ENCODE measurements at places on chromosomes 7 and 10.

DNA sequence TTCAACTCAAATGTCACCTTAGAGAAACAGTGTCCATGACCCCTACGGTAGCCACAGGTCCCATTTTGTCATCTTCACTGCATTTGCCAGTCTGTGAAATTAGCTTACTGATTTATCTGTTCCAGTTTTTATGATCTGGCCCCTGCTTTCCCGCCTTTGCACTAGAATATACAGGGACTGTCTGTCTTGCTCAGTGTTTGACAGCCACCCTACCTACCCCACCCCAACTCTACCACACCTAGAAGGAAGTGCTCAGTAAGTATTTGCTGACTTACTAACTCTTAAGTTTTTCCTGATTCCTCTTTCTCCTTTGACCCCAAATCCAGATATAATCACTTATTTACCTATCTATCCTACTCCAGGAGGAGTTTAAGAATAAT, 49.5 kb downstream of the CREB3L2 start:
- DNase-seq = no peak

DNA sequence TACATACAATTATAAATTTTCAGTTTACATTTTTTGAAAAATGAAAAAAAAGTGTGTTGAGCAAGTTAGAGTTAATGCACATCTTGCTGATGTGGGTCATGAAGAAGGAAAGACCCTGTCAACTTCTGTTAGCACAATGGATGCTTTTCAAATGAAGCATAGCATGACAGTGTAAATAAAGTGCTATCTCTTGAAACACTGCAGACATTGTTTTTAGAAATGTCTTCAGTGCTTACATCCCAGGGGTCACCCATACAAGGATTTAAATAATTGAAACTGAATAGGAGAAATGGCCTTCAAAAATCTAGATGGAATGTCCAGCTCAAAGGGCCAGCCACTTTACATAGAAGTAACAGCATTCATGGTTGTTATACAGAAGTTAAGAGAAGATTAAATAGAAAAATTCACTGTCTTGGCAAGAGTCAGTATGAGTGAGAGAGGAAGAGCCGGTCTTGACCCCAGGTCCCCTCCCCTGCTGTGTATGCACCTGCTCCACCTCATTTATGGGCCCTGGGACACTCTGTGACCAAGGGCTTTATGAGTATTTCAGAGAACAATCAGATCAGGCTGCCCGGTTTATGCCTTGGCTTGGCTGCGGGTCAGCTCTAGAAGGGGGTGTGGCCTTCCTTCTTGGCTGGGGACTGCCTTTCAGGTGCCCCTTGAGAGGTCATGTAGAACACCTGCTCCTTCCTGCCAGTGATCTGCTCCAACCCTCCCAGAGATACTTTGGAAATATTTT, 237.7 kb upstream of the TMEM72 start:
- no peak for DNase-seq

DNA sequence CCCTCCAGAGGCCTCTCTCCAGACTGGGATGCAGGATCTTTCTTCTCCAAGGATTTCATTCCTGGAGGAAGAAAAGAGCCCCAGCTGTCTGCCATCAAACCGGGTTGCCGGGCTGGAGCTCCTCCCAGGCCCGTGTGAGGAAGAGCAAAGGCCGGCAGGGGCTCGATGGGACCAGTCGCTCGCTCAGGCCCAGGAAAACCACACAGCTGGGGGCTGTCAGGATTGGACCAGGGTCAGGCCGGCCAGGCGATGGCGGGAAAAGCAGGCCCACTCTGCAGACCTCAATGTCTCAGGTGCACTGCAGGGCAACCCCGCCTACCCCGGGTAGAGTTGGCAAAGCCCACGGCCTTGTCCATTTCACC, 98.1 kb upstream of the DNAAF5 start:
- no peak for DNase-seq

DNA sequence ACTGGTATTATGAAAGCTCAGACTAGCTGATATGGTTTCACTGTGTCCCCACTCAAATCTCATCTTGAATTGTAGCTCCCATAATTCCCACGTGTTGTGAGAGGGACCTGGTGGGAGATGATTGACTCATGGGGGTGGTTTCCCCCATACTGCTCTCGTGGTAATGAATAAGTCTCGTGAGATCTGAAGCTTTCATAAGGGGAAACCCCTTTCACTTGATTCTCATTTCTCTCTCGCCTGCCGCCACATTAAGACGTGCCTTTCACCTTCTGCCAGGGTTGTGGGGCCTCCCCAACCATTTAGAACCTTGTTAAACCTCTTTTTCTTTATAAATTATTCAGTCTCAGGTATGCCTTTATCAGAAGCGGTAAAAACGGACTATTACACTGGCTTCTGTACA, 40.3 kb downstream of the COL13A1 start:
- DNase-seq = no peak

DNA sequence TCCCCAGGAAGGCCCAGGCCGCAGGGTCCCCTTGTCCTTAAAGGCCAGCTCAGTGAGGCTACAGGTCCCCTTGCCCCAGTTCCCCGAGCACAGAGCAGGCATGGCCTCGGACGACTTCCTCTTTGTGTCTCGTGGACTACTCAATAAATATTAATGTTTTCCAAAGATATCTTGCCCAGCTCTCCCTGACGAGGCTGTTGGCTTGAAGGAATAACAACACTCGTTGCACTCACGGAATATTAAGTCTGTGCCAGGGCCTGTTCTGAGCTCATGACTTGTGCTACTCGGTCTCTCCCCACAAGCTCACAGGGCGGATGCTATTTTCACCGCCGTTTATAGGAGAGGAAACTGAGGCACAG, 68.2 kb downstream of the CUX1 start:
- DNase-seq = no peak

Measured in foreskin fibroblast (primary cell).